Astrocyte of the cerebellum (primary cell): ENCODE measurements at places on chromosomes 4 and X.

DNA sequence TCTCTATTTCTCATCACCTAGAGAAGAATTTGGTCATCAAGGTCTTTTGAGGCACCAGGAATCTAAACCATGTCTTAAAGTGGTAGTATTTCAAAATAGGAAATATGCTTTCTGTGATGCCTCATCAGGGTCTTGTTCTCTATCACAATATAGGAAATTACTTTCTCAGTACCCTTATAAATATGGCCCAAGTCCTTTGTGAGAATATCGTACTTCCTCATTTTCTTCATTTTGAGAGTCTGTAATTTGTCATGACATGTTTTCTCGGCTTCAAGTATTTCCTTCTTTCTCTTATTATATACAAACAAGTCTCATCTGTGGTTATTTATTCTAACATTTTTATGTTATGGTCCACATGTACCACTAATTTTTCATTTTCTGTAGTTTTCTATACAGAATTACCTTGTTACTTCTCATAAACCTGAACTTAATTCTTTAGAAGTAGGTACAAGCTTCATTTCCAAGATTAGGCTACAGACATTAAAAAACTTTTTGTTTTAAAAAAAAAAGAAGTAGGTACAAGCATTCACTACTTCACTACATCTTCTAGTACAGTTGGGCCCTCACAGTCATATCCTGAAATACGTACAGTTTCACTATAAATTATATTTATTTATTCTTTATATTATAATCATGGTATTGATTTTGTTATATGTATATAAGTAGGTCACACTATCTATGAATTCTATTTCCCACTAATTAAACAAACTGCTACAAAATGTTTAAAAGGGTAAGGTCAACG is 54.4 kb downstream of the KLHL13 start:
- DNase-seq: no peak

DNA sequence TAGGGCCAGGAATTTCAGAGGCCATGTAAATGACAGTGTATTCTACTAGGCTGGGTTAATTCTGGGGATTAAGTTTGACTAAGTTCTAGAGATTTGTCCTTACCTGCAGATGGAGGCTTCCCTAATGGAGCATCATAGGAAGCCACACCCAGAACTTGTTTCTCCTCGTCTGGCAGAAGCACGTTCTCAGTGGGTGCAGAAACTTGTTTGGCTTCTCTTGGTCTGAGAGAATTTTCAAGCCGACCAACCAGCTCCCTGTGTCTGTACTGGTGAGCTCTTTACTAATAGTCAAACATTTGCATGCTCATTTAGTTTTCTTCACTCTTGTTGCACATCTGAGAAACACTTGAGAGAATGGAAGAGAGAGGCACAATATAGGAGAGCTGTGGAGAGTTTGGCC is 907 bp upstream of the ATP10D start:
- DNase-seq: no peak

DNA sequence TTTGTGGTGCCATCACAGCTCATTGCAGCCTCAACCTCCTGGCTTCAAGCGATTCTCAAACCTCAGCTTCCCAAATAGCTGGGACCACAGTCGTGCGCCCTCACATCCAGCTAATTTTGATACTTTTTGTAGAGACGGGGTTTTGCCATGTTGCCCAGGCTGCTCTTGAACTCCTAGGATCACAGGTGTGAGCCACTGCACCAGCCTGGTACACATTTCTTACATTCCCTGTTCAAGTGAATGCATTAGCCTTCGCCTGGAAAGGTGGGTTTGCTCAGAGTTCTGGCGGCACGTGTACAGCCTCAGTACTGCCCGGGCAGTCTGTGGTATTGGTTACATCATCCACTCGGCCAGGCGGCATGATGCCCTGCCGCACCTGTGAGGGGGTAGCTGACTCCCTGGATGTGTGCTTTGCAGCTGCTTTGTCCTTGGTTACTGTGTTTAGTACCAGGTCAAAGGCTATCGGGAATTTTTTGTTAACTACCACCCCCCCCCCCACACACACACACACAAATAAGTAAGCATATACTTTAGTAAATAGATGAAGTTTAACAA is 57.1 kb downstream of the TNIP2 start:
- DNase-seq: no peak

GRCh38 chrX:149074398-149074797 is 430.7 kb downstream of the IDS start:
- DNase-seq: no peak

- no peak for DNase-seq
Measured at GRCh38 chr4:79820427-79820826, 252.6 kb downstream of the ANTXR2 start.
